ENCODE measurements at places on chromosomes 7 and 10.

- no peak for DNase-seq
Measured at GRCh38 chr10:42753507-42754154, 29.0 kb upstream of the BMS1 start.

DNA sequence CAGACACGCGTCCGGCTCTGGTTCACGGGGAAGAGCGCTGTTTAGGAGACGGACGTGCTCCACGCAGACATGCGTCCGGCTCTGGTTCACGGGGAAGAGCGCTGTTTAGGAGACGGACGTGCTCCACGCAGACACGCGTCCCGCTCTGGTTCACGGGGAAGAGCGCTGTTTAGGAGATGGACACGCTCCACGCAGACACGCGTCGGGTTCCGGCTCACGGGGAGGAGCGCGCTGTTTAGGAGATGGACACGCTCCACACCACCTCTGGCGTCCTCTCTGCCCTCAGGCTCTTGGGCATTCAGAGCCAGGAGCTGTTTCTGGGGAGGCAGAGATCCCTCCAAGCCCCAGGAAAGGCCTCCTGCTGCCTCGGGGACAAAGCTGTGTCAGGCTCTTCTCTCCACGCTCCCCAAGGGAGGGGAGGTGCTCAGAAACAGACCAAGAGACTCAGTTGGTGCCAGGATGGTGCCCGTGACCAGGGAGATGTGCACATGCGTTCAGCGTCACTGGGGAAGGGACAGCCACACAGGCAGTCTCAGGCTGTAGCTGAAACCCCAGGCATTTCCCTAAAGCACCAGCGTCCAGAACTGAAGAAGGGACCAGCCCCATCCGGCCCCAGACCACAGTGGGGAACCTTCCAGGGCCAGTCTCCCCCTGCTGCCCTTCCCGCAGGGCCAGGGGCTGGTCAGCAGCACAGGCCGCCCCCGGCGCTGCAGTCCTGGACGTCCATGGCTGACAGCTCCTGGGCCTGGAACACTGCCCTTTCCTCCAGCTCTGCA lies 175.6 kb downstream of the ELFN1 start:
- DNase-seq: no peak

GRCh38 chr7:153523320-153524015 lies 528.7 kb upstream of the DPP6 start:
- no peak for DNase-seq

GRCh38 chr7:139560199-139560598 lies 36.7 kb downstream of the CLEC2L start:
- no peak for DNase-seq

GRCh38 chr7:79258826-79259225 lies 194.6 kb downstream of the MAGI2 start:
- DNase-seq: no peak

GRCh38 chr7:69638674-69639073 lies 40.4 kb downstream of the AUTS2 start:
- DNase-seq: no peak

GRCh38 chr10:96608262-96608661 lies 21.4 kb upstream of the TM9SF3 start:
- no peak for DNase-seq

- no peak for DNase-seq
Measured at GRCh38 chr10:74837743-74838142, 11.3 kb downstream of the KAT6B start.

DNA sequence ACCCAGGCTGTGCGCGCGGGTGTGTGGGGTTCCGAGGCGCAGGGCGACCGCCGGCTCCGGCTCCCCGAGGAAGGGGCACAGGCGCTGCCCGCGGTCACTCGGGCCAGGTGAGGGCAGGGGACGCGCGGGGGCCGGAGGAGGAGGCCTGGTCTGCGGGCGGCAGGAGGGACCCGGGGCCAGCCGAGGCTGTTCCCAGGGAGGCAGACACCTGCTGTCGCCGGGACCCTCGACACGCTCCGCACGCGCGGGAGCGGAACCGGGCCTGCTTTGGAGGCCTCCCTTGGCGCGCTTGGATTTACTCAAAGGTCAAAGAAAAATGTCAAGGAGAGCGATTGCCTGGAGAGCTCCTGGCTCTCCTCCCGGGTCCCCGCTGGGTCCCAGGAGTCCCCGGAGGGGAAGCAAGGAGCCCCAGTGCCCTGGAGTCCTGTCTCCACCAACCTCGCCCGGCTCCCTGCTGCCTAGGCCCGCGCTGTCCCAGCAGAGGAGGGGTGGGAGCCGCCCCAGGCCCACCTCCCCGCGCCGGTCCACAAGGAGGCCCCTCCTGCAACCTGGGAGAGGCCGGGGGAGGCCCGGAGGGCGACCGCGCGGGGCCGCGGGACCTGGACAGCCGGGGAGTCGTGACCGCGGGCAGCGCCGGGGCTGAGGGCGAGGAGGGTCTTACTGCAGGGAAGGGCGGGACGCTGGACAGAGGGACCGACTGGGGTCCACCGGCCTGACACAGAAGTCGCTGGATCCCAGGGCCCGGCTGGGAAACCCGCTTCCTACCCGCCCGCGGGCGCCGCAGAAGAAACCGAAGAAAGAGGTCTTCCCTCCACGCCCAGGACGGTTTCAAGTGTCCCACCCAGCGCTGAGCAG lies 348.9 kb downstream of the DNAJB6 start:
- DNase-seq: no peak

DNA sequence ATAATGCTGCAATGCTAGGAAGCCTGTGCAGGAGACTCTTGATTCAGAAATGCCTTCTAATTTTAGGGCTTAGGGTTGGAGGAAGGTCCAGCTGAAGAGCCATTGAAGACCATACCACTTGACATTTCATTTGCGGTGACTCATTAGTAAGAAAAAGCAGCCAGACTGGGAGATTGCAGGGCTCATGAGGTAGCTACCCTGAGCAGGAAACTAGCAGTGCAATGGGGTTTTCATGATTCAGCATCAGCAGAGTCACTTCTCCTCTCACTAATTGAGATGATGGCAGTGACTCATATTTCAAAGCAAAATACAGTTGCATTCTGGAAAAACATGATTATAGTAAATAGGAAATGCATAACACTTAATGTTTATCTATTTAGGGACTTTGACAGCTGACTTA lies 434.1 kb downstream of the DNAJB9 start:
- DNase-seq: no peak

GRCh38 chr10:47402641-47403301 lies 18.7 kb upstream of the ZNF488 start:
- DNase-seq: no peak

- no peak for DNase-seq
Measured at GRCh38 chr10:124325998-124326636, 92.6 kb downstream of the OAT start.

DNA sequence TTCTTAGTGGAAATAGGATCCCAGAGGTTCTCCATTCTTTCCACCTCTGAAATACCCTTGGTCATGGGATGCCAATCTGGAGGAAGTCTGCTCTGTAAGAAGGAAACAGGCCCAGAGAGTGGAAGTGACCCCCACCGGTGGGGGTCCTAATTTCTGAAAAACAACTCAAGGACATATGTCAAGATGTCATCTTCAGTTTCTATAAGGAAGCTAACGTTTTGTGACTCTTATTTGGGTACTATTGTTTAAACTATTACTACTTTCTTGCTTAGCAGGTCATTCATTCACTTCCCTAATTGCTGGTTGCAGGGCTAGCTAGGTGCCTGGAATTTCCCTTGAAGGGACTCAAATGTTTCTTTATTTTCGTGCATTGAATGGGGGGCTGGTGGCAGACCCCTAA lies 1.9 kb upstream of the ZNF775 start:
- DNase-seq: no peak

- no peak for DNase-seq
Measured at GRCh38 chr10:118551535-118552100, 43.8 kb downstream of the PRLHR start.

GRCh38 chr7:117134411-117134810 lies 181.1 kb downstream of the ST7 start:
- DNase-seq: no peak

GRCh38 chr7:135397689-135398088 lies 112.2 kb downstream of the CNOT4 start:
- DNase-seq: no peak

DNA sequence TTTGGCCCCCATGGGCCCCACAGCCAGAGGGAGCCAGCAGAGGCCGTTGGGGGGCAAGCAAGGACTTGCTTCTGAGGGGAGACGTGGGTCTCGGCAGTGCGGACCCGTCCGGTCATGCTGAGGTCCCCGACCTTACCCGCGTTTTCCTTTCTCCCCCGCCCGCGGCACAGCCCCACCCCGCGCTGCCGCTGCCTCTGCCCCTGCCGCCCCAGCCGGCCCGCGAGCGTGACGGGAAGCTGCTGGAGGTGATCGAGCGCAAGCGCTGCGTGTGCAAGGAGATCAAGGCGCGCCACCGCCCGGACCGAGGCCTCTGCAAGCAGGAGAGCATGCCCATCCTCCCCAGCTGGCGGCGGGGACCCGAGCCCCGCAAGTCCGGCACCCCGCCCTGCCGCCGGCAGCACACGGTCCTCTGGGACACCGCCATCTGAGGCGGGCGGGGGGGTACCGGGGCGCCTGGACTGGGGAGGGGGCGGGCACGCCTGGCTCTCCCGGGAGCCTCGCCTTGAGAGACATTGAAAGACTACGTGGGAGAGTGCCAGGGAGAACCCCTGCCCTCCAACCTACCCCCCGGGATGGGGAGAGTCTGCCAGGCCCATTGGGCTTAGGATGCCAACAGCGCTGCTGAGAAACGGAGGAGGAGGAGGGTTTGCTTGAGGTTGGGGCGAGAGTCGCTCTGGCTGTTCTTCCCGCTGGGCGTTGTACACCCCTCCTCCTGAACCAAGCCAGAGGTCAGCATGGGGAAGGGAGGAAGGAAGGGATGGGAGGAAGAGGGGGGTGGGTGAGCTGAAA lies 9.9 kb downstream of the NYAP1 start:
- DNase-seq: peak; percentile 45

DNA sequence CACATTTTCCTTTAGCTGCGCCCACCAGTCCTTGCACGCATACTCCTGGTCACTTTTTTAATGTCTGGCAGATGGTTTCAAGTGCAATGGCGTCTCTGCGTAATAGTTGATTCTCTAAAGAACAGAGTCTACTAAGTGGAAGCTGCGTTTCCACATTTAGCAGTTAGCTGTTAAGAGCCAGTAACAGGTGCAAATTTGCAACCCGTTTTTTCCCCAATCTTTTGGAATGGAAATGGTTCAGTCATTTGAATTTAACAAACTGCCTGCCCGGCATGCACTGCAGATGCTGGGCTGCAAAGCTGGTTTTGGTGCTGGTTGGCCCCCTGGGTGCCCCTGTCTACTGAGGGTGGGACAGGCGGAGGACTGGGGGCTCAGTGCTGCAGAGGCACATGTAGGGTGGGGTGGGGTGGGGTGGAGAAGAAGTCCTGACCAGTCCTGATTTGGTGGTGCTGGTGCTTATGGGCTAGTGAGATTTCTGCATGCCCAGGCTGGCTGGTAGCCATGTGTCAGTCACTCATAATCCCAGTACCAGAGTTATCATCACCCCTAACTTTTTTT lies 43.9 kb downstream of the CUX1 start:
- DNase-seq: no peak

DNA sequence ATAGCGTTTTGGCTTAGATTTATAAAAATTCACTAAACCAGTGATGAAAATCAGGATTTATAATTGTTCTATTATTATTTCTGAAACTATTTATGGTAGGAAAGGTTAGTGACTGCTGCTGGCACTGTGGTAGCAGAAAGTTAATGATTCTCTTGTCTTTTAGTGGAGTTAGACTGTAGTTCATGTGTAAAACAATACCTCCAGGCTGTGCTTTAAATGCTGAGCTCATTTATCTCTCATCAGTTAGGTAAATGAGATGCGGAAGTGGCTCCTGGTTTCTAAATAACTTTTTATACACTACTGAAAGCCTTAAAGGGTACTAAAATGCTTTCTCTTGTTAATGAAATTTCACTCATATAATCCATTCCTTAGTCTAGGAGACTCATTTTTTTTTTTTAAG lies 326.8 kb upstream of the POT1 start:
- no peak for DNase-seq

DNA sequence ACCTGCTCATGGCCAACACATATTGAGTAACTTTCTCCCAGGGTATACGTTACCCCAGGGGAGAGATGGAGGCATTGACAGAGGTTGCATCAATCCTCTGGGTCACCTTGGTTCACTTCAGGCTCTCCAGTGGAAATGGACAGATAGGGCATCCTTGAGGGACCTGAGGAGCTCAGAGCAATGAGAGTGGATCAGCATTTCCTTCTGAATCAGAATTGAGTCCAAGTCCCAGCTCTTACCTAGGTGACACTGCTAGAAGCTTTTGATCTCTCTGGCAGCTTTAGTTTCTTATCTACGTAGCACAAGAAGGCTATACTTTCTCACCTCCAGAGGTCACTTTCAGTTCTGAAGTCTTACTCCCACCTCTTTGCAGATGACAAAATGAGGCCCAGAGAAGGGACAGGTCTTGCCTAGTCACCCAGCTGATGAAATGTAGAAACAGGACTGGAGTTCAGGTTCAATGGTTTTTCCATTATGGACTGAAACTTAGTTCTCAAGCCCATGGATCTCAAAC lies 35.2 kb downstream of the PANK1 start:
- no peak for DNase-seq

- no peak for DNase-seq
Measured at GRCh38 chr10:36771725-36772124, 353.7 kb upstream of the ANKRD30A start.

DNA sequence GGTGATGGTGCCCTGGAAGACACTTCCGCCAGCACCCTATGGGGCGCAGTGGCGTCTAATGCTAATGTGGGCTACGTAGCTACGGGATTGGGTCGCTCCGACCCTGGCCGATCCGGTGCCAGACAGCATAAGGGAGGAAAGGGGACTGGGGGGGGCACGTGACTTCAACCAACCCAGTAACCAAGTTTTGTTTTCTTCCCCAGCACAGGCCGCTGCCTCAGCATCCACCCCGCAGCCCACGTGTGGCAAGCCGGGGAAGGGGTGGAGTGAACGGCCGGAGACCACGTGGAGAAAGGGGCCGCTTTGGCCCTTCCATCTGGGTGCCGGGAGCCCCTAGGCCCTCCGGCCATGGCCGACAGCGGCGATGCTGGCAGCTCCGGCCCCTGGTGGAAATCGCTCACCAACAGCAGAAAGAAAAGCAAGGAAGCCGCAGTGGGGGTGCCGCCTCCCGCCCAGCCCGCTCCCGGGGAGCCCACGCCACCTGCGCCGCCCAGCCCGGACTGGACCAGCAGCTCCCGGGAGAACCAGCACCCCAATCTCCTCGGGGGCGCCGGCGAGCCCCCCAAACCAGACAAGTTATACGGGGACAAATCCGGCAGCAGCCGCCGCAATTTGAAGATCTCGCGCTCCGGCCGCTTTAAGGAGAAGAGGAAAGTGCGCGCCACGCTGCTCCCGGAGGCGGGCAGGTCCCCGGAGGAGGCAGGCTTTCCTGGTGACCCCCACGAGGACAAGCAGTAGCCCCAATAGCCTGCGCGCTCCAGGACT lies 2.5 kb downstream of the PRR15 start:
- no peak for DNase-seq

GRCh38 chr7:148698007-148698396 lies 701 bp upstream of the CUL1 start:
- DNase-seq: no peak

DNA sequence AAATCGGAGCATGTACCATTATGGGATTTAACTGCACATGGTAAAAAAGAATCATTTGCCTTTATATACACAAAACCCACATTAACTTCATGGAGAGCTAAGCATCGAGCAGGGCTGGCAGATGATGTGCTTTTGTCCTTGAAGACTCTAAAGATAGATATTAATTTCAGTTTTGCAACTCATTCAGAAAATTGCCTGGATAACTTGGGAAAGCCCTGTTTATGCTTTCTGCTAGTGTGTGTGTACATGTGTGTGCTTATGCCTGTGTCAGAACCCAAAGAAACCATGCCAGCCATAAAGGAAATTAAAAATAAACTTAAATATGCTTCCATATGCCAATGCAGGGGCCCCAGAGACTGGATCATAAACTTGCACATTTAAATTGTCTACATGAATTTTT lies 640.0 kb downstream of the PARD3 start:
- no peak for DNase-seq
